ENCODE measurements at places on chromosomes 13 and 19.

DNA sequence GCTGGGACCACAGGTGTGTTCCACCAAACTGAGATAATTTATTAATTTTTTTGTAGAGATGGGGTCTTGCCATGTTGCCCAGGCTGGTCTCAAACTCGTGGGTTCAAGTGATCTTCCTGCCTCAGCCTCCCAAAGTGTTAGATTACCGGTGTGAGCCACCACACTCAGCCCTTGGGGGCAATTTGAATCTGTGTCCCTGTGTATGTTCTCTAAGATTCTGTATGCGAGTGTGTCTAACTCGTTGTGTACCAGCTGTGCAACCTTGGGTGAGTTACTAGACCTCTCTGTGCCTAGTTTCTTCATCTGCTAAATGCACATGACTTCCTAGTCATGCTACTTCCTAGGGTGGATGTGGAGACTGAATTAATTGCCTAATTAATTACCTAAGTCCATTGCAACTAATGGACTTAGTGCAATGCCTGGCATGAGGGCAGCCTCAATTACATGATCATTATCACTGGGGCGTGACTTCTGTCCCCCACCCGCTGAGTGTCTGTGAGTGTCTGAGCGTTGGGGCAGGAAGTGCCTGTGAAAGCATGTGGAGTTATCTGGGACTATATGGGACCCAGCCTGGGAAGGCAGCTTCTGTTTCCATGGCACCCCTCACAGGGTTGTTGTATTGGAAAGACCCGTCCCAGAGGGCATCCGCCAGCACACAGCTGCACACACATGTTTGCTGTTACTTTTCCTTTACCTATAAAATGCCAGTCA is 1.8 kb upstream of the NCCRP1 start:
- no peak for DNase-seq

GRCh38 chr13:113639616-113640262 is 18.3 kb downstream of the ATP4B start:
- DNase-seq: no peak

DNA sequence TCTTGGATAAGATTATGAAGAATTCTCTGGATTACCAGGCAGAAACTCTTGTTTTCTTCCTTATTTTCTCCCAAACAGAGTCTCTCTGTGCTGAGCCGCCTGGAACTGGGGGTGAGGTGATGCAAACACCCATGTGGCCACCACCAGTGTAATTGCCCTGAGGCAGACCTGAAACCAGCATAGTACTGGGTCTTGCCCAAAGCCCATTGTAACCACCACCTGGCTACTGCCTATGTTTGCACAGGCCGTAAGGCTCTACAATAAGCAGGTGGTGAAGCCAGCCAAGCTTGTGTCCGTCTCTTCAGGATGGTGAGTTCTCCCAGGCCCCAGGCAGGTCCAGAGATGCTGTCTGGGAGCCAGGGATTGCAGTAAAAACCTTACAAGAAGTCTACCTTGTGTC is 18.9 kb upstream of the KBTBD7 start:
- no peak for DNase-seq

DNA sequence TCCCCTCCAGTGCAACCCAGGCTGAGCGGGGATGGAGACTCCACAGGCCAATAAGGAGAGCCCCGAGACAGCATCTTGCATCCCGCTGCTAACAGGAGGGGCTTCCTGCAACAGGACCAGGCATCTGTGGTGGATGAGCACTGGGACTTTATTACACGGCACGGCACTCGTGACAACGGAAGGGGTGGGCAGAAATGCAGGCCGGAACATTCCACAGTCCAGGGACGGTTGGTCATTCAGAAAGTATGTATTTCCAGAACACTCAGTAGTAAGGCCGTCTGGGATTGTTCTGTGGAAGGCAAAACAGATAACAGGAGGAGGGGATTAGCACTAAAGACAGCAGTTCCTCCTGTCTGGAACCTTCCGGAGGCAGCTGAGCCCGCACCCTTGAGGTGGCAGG is 3.3 kb upstream of the TM6SF2 start:
- no peak for DNase-seq

GRCh38 chr13:22226086-22226485 is 555.2 kb downstream of the FGF9 start:
- DNase-seq: no peak
